Breast epithelium (tissue), 4 donors: ENCODE measurements at places on chromosomes 5 and 9. TPM values are rescaled to one million over a fixed set of nuclear protein-coding genes. Genes with fewer than 3 reads are reported as not detected.

DNA sequence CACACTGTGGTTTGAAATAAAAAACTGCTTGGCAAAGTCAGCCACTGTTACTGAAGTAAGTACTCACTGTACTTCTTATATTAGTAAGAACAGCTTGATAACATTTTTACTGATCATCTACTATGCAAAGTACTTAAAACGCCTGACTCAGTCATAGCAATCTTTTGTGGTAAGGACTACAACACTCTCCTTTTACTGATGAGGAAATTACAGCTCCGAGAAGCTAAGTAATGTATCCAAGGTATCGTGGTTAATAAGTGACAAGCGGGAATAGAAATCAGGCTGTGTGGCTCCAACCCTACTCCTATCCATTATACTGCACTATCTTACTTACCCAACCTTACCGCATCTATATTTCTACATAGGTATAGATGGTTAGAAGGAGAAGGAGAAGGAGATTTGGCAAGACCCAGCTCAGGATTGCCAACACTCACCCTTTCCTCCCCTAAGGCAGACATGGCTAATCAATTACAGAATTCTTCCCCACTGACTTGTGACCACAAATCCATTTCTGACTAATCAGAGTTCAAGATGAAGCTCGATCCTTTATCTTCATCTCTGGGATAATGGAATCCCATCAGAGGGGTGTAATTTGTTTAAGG lies 281.4 kb downstream of the SPOCK1 start:
- no peak for DNase-seq
- no peak overlapping the region for H3K27ac ChIP-seq

- H3K4me1 ChIP-seq = no peaks in the 10 kb centered on the region
- H3K4me3 ChIP-seq = no peak overlapping the region
- H3K27me3 ChIP-seq = no peaks in the 10 kb centered on the region
- no peak overlapping the region for H3K27ac ChIP-seq
- H3K36me3 ChIP-seq = no peaks in the 10 kb centered on the region
These were observed 22.6 kb downstream of the LAMC3 start for GRCh38 chr9:131031642-131032005.

DNA sequence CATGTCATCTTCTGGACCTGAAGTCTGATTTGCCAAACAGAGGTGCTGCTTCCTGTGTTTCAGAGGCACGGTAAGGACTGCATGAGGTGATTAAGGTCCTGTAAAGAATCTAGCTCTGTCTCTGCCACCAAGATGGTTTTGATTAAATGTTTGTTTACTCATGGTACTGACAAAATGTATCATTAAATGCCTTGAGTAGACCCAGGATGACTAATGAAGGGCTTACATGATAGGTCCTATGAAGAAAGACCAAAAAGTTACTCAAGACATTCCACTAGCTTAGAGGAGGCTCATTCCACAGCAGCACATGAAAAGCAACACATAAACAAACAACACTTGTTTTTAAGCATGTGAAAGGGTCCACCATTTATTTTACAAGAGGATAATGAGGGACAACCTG lies 100.9 kb downstream of the BOD1 start:
- H3K36me3 ChIP-seq = no peaks in the 10 kb centered on the region
- no peaks in the 10 kb centered on the region for H3K4me1 ChIP-seq
- no peak overlapping the region for H3K4me3 ChIP-seq
- DNase-seq = no peak

DNA sequence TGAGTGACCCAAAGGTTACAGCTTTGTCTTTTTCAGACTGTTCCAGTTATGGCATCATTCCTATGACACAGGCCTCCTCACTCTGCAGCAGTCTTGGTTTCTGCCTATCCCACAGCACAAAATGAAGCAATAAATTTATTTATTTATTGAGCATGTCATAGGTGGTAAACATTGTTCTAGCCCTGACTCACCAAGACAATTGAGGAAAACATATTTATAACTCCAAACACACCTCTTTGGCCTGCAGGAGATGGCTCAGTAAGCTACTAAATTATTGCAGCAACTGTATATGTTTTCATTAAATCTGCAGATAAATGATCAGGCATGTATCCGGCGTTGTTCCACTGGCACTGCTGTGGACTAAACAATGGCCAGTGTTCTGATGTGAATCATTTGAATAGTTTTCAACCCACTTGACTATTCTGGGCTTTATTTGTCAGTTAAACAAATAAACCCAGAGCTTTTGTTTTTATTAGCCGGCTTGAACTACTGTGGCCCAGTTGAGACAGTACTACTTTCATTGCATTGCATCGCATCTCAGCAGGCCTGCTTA lies 83.2 kb downstream of the FOXD1 start:
- H3K36me3 ChIP-seq = no peaks in the 10 kb centered on the region
- no peaks in the 10 kb centered on the region for H3K27me3 ChIP-seq
- no peak for DNase-seq
- no peak overlapping the region for H3K27ac ChIP-seq
- no peak overlapping the region for H3K4me3 ChIP-seq

- no peaks in the 10 kb centered on the region for H3K27me3 ChIP-seq
- H3K4me3 ChIP-seq = peak overlapping the region; percentile 66
- no peaks in the 10 kb centered on the region for H3K36me3 ChIP-seq
- no peaks in the 10 kb centered on the region for H3K4me1 ChIP-seq
- peak overlapping the region; percentile 11 for H3K27ac ChIP-seq
- peak; percentile 56 for DNase-seq
These were observed 1.2 kb downstream of the ENTREP1 start for GRCh38 chr9:69326261-69326660.

- no peak for DNase-seq
- H3K27me3 ChIP-seq = no peaks in the 10 kb centered on the region
- no peak overlapping the region for H3K4me3 ChIP-seq
- no peaks in the 10 kb centered on the region for H3K4me1 ChIP-seq
These were observed 73.6 kb upstream of the RETREG1 start for GRCh38 chr5:16690243-16690852.

GRCh38 chr9:34568774-34569173 lies 20.8 kb downstream of the CNTFR start:
- DNase-seq = no peak
- no peak overlapping the region for H3K4me3 ChIP-seq
- H3K27me3 ChIP-seq = no peaks in the 10 kb centered on the region
- H3K36me3 ChIP-seq = no peaks in the 10 kb centered on the region

- H3K36me3 ChIP-seq = no peaks in the 10 kb centered on the region
- no peak for DNase-seq
- no peaks in the 10 kb centered on the region for H3K4me1 ChIP-seq
- H3K4me3 ChIP-seq = no peak overlapping the region
These were observed 1.8 kb downstream of the SLC6A18 start for GRCh38 chr5:1226839-1227581.

DNA sequence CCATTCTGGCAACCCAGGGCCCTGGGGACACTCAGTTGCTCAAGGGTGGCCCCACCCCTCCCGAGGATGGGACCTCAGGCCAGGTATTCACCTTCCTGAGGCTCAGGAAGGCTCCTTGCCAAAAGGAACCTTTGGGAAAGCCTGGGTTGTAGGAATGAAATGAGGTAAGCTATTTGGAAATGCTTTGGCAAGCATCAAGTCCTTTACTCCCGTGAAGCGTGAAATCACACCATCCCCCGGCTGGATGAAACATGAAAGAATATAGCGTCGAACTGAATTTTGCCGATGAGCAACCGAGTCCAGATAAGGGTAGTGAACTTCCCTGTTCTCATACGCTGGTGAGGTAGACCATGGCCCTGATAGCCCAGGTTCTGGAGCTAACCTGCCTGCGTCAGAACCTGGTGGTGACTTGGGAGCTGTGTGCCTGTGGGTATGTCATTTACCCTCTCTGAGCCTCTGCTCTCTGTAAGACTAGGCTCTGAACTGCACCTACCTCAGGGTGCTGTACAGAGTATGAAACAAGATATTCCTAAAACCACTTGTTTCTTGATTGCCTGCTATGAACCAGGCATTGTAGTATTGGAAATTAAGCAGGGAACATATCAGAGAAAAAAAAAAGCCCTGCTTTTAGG lies 105.3 kb upstream of the BOD1 start:
- H3K27me3 ChIP-seq = no peaks in the 10 kb centered on the region
- DNase-seq = no peak
- no peak overlapping the region for H3K27ac ChIP-seq
- H3K36me3 ChIP-seq = no peaks in the 10 kb centered on the region

GRCh38 chr9:114850871-114851270 lies 45.0 kb upstream of the TNFSF15 start:
- H3K27me3 ChIP-seq = no peaks in the 10 kb centered on the region
- H3K4me3 ChIP-seq = no peak overlapping the region
- H3K27ac ChIP-seq = no peak overlapping the region
- no peaks in the 10 kb centered on the region for H3K36me3 ChIP-seq
- no peak for DNase-seq

GRCh38 chr5:179621551-179622214 lies 1.8 kb downstream of the HNRNPH1 start:
- peaks cover 35% of the 10 kb centered on the region for H3K4me1 ChIP-seq
- no peak for DNase-seq
- H3K4me3 ChIP-seq = peak overlapping the region; percentile 100
- peak overlapping the region; percentile 21 for H3K27ac ChIP-seq
- H3K27me3 ChIP-seq = no peaks in the 10 kb centered on the region

Gene OTULINL
- 6.2 TPM for total RNA-seq

DNA sequence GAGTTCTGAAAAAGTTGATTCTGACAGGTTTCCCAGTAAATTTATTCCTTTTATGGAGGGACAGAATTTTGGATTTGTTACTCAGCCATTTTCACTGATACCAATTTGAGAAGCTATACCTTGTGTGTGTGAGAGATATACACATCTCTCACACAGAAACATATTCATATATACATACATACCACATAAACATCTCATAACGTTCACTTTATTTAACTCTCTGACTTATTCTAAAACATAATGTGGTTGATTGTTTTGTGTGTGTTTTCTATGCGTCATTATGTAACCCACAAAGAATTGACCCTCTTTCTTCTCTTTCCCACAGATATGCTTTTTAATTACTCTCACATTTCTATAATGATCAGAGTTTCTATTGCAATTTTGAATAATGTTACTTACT lies 570.8 kb upstream of the TLE4 start:
- H3K27me3 ChIP-seq = no peaks in the 10 kb centered on the region
- no peak overlapping the region for H3K4me3 ChIP-seq
- H3K4me1 ChIP-seq = no peaks in the 10 kb centered on the region
- H3K36me3 ChIP-seq = no peaks in the 10 kb centered on the region

Gene DEPDC1B
- total RNA-seq = 1.1 TPM

DNA sequence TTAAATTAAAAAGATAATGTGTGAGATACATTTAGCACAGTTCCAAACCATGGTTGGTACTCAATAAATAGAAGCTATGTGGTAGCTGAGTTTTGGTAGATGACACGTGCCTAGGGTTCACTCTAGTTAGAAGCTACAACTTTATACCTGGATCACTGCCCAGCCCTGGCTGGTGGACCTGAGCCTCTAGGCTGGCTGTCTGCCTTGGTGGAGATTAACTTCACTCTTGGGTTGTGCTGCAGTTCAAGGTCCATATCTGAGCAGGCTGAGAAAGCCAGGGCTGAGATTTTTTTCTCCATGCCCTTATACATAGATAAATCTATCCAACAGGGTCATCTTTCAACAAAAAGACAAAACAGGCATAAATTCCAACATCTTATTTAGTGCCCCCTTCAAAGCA lies 44.6 kb upstream of the SPDL1 start:
- no peaks in the 10 kb centered on the region for H3K27me3 ChIP-seq
- no peaks in the 10 kb centered on the region for H3K36me3 ChIP-seq
- DNase-seq = no peak
- H3K4me1 ChIP-seq = no peaks in the 10 kb centered on the region
- no peak overlapping the region for H3K27ac ChIP-seq

Gene ARSK
- total RNA-seq = 9.5 TPM

Gene IRX2
- total RNA-seq = 69.4 TPM

DNA sequence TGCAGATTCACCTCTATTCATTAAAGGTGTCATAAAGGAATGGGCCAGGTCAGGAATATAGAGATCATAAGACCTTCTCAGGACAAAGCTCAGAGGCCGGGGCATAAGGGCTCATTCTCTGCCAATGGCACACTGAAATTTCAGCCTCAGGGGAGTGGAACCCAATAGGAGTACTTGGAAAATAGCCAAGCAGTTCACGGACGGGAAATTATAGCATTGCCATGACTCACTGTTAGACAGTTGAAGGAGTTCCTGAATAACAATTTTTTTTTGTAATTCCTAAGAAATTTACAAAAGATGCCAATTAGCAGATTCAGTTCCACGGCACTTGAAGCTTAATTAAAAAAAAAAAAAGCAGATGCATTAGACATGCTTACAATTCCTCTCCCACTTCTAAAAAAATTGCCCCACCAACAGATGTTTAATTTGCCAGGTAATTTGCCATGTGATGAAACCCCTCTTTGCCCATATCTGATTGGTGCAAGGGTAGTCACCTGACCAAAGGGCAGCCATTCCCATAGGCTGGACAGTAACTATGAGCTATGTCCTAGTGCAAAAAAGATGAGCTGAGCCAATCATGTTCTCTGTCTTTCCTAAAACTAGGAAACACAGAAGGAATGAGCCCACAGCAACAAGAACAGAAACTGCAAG lies 58.6 kb downstream of the PTCD2 start:
- no peak overlapping the region for H3K4me3 ChIP-seq
- H3K27me3 ChIP-seq = no peaks in the 10 kb centered on the region
- H3K27ac ChIP-seq = peak overlapping the region; percentile 41

Gene TSSK1B
- total RNA-seq = 0.32 TPM

GRCh38 chr5:142364251-142365145 lies 39.7 kb upstream of the SPRY4 start:
- no peak for DNase-seq
- no peaks in the 10 kb centered on the region for H3K4me1 ChIP-seq

DNA sequence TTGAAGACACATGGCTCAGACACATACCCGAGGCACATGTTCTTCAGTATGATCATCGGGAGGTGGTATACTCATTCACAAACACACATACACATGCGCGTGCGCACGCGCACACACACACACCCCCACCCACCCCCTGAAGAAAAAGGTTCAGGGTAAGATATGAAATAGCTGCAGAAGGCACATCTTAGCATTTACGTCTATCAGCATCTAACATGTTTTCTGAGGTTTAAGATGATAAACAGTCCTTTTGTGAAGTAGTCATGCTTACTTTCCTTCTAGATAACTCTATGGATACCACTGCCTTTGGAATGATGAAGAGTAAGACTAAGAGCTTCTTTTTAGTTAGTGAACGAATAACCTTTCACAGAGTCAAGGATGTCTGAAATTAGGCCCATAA lies 105.1 kb upstream of the GNA14 start:
- no peaks in the 10 kb centered on the region for H3K27me3 ChIP-seq
- no peak overlapping the region for H3K27ac ChIP-seq
- no peaks in the 10 kb centered on the region for H3K4me1 ChIP-seq
- H3K36me3 ChIP-seq = no peaks in the 10 kb centered on the region

- no peak overlapping the region for H3K4me3 ChIP-seq
- no peaks in the 10 kb centered on the region for H3K36me3 ChIP-seq
- H3K4me1 ChIP-seq = no peaks in the 10 kb centered on the region
- DNase-seq = no peak
- no peak overlapping the region for H3K27ac ChIP-seq
- no peaks in the 10 kb centered on the region for H3K27me3 ChIP-seq
These were observed 163.7 kb downstream of the ALDH1A1 start for GRCh38 chr9:72788966-72789735.

DNA sequence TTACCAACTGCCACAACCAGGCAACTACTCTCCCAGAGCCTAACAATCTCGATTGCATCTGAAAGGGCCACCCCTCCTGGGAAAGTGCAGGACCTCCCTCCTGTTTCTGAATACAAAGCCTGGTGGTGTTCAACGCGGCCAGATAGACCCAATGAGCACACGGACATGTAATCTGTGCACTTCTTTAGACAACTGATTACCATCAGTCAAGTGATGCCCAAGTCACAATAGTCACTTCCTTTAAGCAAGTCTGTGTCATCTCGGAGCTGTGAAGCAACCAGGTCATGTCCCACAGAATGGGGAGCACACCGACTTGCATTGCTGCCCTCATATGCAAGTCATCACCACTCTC lies 739 bp downstream of the C9orf72 start:
- peak overlapping the region; percentile 99 for H3K27ac ChIP-seq
- no peaks in the 10 kb centered on the region for H3K36me3 ChIP-seq
- H3K4me3 ChIP-seq = peak overlapping the region; percentile 77
- DNase-seq = no peak
- H3K27me3 ChIP-seq = no peaks in the 10 kb centered on the region
